ENCODE measurements at places on chromosomes 16 and 17.

- peak; percentile 27 for DNase-seq
Observed at GRCh38 chr17:42886283-42887176, 14.1 kb upstream of the G6PC1 start.

DNA sequence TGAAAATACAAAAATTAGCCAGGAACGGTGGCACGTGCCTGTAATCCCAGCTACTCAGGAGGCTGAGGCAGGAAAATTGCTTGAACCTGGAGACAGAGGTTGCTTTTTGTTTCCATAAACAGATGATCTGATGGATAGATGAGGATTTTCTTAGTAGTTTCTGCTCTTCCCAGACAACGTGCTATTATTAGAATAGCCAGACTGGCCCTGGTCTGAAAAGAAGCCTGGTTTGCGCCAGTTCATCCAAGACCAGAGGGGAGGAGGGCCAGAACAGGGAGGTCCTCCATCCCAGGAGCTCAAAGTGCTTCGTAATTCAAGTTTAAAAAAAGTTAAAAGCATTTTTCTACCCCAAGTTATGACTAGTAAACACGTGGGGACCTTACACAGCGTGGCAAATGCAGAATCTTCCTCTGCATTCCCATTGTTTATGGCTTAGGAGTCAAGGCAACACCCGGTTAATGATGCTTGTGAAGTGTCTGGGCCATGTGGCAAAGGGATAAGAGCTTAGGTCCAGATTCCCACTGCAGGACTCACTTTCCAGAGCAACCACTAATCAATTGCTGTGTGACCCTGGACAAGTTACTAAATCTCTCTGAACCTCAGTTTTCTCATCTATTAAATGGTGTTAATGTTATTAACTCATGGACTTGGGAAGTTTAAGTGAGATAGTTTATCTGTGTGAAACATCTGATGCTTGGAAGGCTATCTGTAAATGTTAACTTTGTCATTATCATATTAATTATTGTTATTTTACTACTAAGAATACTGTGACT, 205.4 kb downstream of the CCDC182 start:
- DNase-seq: no peak

DNA sequence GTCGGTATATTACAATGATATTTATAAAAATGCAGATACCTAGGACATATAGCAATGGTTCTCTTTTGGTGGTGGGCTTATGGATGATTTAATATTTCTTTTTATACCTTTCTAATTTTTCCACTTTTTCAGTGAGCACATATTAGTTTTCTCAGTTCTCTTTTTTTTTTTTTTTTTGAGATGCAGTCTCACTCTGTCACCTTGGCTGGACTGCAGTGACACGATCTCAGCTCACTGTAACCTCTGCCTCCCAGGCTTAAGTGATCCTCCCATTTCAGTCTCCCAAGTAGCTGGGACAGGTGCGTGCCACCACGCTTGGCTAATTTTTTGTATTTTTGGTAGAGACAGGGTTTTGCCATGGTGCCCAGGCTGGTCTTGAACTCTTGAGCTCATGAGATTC, 15.1 kb downstream of the MAP3K14 start:
- DNase-seq: no peak

GRCh38 chr17:75116737-75117136, 7.0 kb downstream of the ARMC7 start:
- no peak for DNase-seq

GRCh38 chr17:34412534-34412933, 49.5 kb upstream of the CCL1 start:
- DNase-seq: no peak

All from DMS53 (cell line).